ENCODE measurements at places on chromosomes 4 and X.

- DNase-seq = no peak
These were observed 22.8 kb downstream of the RPL9 start for GRCh38 chr4:39435659-39436563.

GRCh38 chr4:59818656-59819055 lies 1381.5 kb upstream of the ADGRL3 start:
- no peak for DNase-seq

- no peak for DNase-seq
These were observed 31.5 kb upstream of the HDAC8 start for GRCh38 chrX:72604112-72604511.

DNA sequence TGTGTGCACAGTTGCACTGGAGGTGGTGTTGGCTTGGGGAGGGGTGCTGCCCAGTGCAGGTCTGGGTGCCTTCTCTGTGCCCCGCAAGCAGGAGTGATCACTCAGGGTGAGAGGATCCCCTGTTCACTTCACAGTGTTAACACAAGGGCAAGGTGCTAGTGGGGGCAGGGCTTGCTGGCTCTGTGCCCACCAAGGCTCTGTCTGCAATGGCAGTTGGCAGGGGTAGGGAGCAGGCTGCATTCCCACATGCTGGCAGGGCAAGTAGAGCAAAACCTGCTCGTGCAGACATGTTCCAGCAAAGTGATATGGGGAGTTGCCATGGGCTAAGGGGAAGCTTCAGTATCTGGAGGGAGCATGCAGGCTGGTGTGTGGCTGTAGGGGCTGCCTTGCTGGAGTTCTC lies 428.0 kb downstream of the ZNF674 start:
- DNase-seq = no peak

DNA sequence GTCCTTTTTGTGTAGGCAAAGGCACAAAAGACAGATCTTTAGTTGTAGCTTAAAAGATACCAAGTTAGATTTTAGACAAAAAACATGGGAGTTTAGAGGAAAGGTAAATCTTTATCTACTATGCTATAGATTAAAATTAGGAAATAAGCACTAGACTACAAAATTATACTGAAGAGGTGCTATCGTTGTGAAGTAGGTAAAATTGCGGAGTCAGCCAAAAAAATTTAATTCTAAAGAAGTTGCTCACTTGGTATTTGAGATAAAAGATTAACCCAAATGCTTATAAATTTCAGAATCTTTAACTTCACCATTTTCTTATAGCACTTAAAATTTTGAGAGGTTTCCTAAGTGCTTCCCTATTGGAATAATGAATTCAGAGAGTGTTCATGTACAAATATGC lies 604.1 kb downstream of the GRXCR1 start:
- no peak for DNase-seq

GRCh38 chrX:10169175-10169574 lies 12.4 kb downstream of the CLCN4 start:
- DNase-seq = no peak

- DNase-seq = no peak
These were observed 358.6 kb downstream of the GPM6A start for GRCh38 chr4:175453456-175453855.

- DNase-seq = no peak
These were observed 46.7 kb downstream of the PCGF3 start for GRCh38 chr4:752196-752861.

DNA sequence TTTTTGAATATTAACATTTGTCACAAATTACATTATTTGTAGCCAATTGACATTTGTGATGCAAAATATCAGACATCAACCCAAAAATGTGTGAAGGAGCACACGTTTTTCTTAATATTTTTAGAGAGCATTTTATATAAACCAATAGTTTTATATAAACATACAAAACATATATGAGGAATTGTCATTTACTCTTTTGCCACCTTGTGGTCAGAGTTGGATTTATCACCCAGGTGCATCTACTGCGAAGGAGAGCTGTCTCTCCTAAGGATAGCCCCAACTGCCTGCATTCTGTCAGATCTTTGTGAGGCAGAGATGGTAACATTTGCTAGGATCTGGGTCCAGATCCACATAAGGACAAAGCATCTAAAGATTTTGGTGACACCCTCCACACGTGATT lies 2.5 kb upstream of the USP27X start:
- no peak for DNase-seq

- no peak for DNase-seq
These were observed 21.5 kb downstream of the AMOT start for GRCh38 chrX:112819008-112819640.

DNA sequence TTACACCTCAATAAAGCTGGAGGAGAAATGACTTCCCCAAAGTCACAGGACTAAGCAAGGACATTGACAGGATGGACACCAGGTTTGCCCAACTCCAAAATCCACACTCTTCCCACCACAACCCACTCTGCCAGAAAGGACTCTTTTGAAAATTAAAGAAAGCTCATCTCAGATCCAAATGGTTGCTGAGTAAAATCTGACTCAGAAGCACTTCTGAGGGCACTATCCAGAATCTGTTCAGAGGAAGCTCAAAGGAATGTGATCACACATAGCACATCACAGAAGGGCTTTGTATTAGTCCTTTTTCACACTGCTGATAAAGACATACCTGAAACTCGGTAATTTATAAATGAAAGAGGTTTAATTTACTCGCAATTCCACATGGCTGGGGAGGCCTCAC lies 155.5 kb downstream of the RAB28 start:
- DNase-seq = no peak

DNA sequence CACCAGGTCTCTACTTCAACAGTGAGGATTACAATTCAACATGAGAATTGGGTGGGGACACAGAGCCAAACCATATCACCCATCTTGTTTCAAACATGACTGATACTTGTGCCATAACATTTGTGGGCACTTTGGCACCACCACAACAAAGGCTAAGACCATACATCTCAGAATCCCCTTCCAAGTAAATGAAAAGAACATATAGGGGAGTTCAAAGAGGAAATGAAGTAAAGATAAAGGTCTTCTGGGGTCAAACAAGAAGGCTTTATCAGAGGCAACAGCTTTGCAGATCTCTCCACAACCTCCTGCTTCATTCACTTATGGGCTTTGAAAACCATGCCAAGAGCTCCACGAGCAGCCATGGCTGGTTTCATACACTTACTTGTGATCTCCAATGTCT lies 122.7 kb downstream of the ANKRD50 start:
- DNase-seq = no peak

DNA sequence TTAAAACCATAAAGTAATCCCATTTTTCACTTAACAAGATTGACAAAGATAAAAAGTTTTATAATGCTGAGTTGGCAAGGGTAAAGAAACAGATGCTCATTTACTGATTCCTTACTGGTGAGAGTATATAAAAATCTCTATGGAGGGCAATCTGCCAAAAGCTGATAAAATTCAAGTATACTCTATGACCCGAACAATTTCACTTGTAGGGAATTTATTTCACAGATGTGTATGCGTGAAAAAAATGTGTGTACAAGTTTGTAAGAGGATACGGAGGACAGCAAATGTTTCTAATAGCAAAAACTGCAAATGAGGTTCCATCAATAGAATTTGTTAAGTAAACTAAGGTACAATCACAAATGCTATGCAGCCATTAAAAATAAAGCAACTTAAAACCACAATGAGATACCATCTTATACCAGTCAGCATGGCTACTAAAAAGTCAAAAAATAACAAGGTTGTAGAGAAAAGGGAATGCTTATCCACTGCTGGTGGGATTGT lies 23.4 kb downstream of the DHX15 start:
- DNase-seq = no peak

DNA sequence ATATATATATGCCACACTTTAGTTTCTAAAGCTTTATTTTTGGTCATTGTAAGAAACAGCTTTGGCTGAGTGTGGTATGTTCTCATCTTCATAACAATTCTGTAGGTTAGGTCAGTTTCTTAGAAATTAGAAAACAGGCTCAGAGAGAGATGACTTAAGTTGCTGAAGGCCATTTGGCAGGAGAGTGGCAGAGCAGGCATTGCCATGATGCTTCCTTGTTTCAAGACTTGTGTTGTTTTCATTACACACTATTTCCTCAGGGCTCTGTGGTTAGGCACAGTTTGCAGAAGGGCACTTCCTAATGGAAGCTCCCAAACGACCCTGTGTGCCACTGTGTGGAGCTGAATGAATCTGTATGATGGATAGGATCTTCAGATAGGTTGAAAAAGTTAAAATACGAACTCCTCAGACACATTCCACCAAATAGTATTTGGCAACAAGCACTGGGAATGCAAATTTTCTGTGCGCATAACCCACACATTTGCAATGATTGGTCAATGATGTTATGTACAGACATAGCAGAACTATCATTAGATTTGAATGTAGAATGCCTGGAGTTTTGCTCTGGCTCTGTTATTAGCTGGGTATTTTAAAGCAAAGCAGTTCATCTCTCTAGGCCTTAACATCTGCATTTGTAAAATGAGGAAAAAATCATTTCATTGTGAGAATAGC lies 274.3 kb upstream of the HS3ST1 start:
- no peak for DNase-seq

GRCh38 chrX:769796-770195 lies 139.2 kb downstream of the SHOX start:
- no peak for DNase-seq

Data from activated CD4-positive, alpha-beta T cell treated with anti-CD3 and anti-CD28 coated beads for 1 hour (primary cell).